Thoracic aorta (tissue), 2 donors: ENCODE measurements at places on chromosomes 2 and 18. TPM values are rescaled to one million over a fixed set of nuclear protein-coding genes. Genes with fewer than 3 reads are reported as not detected.

DNA sequence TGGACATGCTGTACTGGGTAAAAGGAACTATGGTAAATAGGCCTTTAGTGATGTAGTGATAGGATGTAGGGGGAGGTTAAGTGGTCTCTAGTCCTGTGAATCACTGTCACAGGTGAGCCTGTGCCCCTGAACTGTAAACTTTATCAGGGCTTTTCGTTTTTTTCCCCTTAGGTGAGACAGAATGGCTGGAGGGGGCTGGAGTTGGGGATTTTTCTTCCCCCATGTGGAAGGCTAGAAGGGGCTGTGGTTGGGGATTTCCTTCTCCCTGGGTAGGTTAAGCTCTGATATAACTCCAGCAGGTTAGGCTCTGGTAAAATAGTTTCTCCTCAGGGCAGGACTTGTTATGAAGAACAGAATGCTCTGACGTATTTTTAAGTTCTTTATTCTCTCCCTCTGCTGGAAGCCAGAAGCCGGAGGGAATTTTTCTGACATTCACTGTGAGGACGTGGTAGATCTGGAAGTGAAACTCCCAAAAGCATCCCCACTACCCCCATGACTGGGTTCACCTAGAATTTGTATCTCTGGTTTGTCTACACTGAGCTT lies 28.5 kb downstream of the PIKFYVE start:
- DNase-seq: no peak

- no peak for DNase-seq
These were observed 1.1 kb upstream of the HOXD8 start for GRCh38 chr2:176128172-176128981.

DNA sequence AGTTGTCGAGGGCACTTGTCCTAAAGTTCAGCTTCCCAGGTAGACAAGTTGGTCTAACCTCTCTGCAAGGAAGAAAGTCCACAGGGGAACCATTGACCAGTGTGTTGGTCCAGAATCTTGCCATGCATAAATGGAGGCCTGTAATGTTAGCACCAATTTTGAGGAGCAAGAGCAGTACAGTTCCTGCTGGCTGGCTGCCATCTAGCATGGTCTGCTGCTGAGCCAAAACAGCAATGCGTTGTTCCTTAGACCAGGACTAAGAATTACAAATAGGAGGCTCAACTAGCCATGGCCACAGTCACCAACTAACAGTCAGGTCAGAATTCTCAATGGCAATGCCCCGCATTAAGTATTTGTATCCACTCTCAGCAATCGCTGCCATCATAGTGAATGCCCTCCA lies 72.8 kb upstream of the WIPF1 start:
- DNase-seq: no peak

DNA sequence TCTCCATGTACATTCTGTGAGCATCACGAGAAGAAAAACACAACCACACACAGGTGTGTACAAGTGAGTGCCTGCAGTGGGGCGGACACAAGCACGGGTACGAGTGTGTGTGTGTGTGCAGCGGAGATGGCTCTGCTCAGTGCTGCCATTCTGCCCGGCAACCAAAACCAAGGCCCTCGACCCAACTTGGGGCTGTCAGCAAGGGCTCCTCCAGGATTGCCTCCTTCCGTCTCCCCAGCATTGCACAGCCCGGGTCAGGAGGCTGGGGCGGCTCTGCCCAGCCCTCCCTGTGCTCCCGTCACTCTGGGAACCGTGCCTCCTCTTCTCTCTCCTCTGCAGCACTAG lies 66.5 kb downstream of the PXDN start:
- DNase-seq: no peak

LHCGR gene
- not detected for total RNA-seq

DNA sequence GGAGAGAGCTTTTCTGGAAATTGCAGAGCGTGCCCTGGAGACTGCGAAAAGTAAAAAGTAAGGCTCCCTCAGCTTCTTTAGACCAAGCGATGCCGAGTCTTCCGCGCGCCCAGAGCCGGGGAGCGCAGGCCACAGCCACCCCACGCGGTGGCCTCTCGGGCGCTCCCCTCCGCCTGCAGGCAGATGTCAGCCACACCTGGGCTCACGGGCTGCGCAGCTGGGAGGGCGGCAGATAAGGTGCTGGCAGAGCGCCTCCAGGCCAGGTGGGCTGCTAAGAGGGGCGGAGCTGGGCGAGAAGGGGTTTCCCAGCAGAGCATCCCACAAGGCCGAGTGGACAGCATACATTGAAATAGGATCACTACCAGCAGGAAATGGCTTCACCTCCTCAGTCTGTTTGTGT lies 81.7 kb downstream of the ARHGEF4 start:
- DNase-seq: no peak

ARHGAP25 gene
- 10.8 TPM for total RNA-seq

- DNase-seq: no peak
These were observed 146.5 kb downstream of the PKP4 start for GRCh38 chr2:158603205-158603604.

- DNase-seq: no peak
These were observed 373.1 kb upstream of the FANCL start for GRCh38 chr2:58614219-58614618.

DNA sequence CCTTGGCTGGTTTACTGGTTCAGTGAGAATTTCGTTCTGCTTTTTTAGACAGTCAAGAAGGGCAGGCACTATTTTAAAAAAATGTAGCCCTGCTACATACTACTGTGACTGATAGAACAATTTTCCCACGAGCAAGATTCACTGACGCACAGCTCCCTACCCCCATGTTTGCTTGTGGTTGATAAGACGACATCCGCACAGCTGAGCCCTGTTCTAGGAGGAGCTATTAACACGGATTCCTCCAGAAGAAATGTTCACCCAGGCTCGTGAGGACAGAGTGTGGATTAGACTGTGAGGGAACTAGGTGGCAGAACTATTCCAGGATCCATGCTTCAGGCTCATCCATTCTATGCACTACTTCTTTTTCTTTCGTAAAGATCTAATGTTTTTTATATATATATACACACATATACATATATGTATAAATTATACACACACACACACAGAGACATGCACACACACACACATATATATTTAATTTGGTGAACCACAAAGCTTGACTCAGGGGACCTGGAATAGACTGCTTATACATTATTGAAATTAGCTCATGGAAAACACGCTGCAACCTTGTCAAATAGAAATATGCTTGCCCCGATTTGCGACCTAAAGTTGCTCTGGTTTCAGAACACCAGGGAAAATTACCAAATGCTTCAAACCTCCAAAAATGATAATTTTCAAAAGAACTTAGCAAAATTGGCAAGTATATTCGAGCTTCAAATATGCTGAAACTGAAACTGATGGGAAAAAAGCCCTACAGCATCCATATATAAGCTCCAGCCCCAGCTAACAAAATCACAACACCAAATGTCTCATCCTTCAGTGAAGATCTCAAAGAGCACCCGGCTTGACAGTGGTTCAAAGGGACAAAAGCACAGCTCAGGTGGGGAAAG lies 370.4 kb downstream of the SOCS6 start:
- DNase-seq: no peak

- DNase-seq: no peak
These were observed 10.1 kb downstream of the ZEB2 start for GRCh38 chr2:144509879-144510221.

- DNase-seq: no peak
These were observed 633 bp downstream of the KIAA1328 start for GRCh38 chr18:36829362-36830157.

DNA sequence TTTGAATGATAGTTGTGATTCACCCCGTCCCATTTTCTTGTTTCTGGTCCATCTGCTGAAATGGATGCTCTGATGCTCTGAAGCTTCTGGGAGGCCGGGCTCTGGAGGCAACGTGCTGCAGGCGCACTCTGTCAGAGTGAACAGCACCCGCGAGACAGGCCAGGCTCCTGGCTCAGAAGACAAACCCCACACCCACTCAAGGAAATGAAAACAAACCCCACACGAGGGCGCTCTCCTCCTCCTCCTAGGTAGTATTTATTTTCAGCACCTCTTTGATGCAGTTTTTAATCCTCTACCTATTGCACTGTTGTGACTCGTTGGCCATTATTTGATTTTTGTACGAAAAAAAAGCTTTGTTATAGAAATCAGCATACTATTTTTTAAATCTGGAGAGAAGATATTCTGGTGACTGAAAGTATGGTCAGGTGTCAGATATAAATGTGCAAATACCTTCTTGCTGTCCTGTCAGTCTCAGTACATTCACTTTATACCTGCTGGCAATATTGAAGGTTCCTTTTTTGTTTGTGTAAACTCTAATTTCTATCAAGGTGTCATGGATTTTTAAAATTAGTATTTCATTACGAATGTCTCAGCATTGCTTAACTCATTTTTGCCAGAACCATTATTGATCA lies 10.3 kb upstream of the CHST10 start:
- DNase-seq: no peak

- DNase-seq: no peak
These were observed 634 bp downstream of the PTPRM start for GRCh38 chr18:7567474-7568425.

DNA sequence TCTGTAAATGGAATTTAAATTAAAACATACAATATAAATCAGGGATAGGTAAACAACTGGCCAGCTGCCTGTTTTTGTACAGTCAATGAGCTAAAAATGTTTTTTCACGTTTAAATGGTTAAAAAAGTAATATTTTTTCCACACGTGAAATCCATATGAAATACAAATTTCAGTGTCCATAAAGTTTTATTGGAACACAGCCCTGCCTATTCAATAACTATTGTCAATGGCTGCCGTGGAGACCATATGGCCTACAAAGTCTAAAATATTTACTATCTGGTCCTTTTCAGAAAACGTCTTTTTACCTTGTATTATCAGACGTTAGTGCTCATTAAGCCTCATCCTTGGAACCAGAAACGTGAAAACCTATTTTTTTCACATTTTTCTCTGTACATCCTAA lies 1.3 kb downstream of the TMEM17 start:
- DNase-seq: no peak

DNA sequence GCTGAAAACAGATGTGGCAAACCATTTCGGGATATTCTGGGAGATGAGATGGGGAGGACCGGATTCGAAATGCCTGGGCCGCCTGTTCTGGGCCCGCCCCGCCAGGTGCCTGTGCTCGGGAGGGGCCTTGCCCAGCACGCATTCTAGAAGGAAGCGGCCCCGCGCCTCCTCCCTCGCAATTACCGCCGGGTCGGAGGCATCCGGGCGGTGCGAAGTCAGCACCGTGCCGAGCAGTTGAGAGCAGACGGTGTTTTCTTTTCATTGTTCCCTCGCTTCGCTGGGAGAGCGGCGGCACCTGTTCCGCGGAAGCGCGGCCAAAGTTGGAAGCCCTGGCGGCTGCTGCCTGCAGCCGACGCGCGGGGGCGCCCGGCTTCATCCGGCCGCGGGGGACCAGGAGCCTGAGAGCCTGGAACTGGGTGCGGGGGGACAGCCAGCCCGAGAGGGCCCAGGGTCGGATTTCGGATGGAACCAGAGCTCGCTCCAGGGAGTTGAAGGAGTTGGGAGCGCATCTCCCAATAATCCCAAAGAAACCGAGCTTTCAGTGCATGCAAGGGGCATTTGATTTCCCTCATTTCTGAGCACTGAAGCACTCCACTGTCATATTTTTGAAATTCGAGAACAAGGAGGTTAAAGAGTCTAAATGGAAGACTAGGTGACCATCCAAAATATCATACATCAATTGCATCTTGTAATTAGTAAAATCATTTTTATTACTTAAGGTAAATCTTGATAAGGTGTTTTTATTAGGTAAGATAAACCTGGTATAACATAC lies 241.8 kb upstream of the RAB12 start:
- no peak for DNase-seq

- DNase-seq: no peak
These were observed 7.2 kb downstream of the RND3 start for GRCh38 chr2:150480241-150480640.

- no peak for DNase-seq
These were observed 162.0 kb downstream of the CAPN13 start for GRCh38 chr2:30645081-30645744.

DUSP19 gene
- 5.7 TPM for total RNA-seq

DNA sequence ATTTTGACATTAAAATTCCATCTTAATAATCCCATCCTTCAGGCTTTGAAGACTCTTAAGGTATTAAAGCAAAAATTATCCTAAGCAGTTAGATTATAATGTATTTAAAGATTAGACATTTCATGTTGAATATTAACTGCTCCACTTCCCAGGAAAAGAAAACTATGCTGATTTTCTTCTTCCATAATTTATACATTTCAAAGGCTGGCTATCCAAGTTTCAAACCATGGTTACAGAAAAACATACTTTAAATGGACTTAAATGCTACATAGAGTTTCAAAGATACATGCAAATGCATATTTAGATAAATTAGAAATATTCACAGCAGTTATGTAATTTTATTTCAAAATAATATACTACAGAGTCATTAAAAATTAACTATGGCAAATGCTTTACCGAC lies 1505.6 kb upstream of the ZEB2 start:
- no peak for DNase-seq

- DNase-seq: no peak
These were observed 36.7 kb downstream of the AQP12A start for GRCh38 chr2:240728361-240728760.

DNA sequence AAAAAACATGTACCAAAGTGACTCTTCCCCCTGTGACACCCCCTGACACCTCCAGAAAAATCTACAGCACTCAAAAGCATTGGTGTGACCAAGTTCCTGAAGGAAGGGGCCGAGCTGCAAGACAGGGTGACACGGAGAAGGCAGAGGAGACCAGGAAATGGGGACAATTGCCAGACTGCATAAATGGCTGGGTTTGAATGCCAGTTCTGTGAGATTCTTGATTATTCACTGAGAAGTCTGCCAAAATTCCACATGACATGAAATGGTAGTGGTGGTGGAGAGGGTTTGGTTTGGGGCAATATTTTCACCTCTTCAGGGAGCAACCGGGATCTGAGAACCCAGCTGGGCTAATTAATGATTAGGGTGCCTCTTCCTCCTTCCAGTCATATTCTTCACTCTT lies 178.5 kb downstream of the ARL4C start:
- no peak for DNase-seq

RAD51AP2 gene
- total RNA-seq: not detected

DNA sequence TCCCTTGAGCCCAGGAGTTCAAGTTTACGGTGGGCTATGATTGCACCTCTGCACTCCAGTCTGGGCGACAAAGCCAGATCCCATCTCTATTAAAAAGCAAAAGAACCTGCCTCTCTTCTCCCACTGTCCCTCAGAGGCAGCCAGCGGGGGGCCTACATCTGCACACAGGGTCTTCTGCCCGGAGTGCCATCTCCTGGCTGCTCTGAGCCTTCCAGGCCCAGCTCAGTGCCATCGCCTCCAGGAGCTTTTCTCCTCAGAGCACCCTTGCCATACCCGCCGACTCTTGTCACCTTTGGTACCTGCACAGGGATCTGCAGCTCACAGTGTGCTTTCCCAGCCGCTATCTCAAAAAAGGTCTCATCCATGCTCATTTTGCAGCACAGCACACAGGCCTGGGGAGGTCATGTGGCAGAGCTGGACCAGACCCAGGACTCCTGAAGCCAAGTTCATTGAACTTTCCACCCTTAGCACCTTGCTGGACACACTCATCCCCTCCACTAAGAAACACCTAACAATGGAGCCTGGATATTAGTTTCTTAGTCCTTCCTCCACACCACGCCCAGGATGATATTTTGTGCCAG lies 186.3 kb downstream of the HAUS1 start:
- DNase-seq: no peak

GRCh38 chr2:98161186-98161585 lies 74.2 kb downstream of the VWA3B start:
- DNase-seq: no peak
